ENCODE measurements at places on chromosomes 6 and 20.

DNA sequence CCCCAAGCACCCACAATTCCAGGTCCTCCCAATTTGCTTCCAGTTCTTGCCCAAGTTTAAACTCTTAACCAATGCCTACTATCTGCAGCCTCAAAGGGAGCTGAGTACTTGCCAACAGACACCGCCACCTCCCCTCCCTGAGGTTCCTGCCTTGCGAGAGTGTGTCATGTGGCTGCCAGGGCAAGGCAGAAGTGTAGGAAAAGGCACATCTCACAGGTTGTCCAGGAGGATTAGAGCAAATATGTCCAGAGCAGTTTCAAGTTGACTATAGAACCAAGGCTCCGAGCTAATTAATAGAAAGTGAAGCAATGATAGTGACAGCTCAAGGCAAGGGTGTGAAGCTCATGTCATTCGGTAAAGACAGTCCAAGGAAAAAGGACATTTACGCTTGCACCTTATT is 127.8 kb downstream of the ATXN1 start:
- no peak for DNase-seq

DNA sequence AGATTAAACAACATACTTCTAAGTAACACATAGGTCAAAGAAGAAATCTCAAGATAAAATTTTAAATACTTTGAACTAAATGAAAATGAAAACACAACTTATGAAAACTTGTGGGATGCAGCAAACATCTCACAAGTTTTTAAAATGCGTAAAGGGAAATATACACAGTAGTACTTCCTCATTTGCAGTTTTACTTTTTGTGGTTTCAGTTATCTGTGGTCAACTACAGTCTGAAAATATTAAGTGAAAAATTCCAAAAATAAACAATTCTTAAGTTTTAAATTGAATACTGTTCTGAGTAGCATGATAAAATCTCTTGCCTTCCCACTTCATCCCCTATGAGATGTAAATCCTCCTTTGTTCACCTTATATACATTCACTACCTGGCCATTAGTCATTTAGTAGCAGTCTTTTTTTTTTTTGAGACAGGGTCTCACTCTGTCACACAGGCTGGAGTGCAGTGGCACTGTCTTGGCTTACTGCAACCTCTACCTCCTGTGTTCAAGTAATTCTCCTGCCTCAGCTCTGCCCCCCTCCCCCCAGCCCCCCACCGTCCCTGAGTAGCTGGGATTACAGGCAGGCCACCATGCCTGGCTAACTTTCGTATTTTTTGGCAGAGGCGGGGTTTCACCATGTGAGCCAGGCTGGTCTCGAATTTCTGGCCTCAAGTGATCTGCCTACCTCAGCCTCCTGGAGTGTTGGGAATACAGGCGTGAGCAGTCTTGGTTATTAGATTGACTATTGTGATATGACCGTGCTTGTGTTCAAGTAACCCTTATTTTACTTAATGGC is 154.6 kb upstream of the AHI1 start:
- DNase-seq, result peak; percentile 27

- DNase-seq, result peak; percentile 14
These were observed 230.8 kb downstream of the LRFN2 start for GRCh38 chr6:40356242-40356910.

- peak; percentile 97 for DNase-seq
These were observed 41.0 kb upstream of the RAB23 start for GRCh38 chr6:57262901-57263694.

GRCh38 chr6:161971043-161971442 is 697.2 kb upstream of the AGPAT4 start:
- no peak for DNase-seq

DNA sequence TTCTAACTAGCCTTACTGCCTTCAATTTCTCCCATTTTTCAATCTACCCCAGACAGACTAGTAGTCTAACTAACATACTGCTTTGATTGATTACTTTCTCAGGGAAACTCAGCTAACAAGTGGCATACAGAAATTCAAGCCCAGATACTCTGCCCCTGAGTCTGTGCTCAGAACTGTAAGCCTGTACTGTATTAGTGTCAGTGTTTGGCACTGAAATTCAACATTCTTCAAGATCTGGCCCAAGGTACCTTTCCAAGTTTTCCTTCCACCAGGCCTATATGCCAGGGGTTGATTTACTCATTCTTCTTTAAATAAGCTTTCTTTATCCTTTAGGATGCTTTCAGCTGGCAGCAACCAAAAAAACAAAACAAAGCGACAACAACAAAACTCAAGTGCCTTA is 433.2 kb upstream of the MARCKS start:
- no peak for DNase-seq

- no peak for DNase-seq
These were observed 75.1 kb upstream of the EPB41L1 start for GRCh38 chr20:36079486-36079885.

GRCh38 chr6:148203970-148204369 is 138.7 kb upstream of the SASH1 start:
- DNase-seq, result peak; percentile 7

GRCh38 chr20:46304852-46305251 is 3.4 kb downstream of the CDH22 start:
- DNase-seq, result no peak

DNA sequence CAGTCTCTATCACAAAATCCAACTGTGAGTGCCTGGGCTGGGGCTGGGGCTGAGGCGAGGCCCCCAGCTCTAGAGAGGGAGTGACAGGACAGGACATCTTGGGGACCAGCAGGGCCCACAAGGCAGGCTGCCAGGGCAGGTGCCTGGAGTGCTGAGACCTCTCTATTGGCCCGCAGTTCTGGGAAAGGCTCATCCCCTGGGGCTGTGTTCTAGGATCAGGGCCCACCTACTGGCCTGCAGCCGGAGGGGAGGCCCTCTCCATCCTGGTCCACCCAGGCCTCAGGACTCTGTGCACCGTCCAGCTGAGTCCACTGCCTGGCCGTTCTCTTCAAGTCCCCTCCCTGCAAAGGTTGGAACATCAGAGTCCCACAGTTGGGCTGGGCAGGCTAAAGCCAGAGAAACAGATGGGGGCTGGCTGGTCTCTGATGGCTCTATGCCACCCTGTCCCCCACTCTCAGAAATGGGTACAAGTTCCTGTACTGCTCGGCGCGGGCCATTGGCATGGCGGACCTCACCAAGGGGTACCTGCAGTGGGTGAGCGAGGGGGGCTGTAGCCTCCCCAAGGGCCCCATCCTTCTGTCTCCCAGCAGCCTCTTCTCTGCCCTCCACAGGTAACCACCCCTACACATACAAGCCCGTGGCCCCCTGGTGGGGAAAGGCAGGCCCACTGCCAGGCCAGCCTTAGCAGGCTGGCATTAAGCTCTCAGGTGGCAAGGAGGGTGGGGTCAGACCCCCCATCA is 9.0 kb downstream of the EMILIN3 start:
- no peak for DNase-seq
